Esophagus squamous epithelium (tissue), 5 donors: ENCODE measurements at places on chromosomes 1 and 21.

DNA sequence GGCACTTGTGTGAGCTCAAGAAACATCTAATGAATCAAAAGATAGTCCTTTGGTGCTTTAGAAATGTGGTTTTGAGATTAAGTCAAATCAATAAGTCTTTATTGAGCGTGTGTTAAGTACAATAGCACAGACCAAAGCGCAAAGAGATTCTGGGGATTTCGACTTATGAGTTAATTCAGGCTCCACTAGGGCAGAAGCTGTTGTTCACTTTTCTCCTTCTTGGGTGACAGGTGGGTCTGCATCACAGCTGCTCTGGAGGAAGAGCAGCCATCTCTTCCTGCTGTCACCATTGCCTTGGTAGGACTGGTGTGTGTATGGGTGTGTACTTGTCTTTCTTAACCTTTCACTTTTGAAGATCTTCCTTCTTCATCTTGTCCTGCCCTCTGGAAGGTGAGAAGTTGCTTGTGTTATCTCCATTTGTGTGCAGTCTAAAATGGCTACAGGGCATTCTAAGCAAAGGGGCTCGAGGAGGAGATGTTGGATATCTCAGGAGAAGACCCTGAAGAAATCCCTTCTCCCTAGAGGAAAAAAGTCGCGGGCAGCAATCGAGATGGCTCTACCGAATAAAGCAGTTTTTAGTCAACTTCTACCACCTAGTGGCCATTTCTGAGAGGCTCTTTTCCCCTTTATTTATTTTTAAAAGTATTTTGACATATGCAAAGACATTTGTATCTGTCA is 22.9 kb upstream of the DISC1 start:
- H3K36me3 ChIP-seq, result no peaks in the 10 kb centered on the region
- peak overlapping the region; percentile 14 for H3K27ac ChIP-seq
- DNase-seq, result no peak
- H3K27me3 ChIP-seq, result peaks cover 6% of the 10 kb centered on the region

- no peak overlapping the region for H3K4me3 ChIP-seq
- no peaks in the 10 kb centered on the region for H3K27me3 ChIP-seq
- H3K27ac ChIP-seq, result no peak overlapping the region
- H3K4me1 ChIP-seq, result no peaks in the 10 kb centered on the region
- H3K36me3 ChIP-seq, result no peaks in the 10 kb centered on the region
- DNase-seq, result no peak
Measured at GRCh38 chr1:224525411-224526040, 90.6 kb upstream of the CNIH3 start.

DNA sequence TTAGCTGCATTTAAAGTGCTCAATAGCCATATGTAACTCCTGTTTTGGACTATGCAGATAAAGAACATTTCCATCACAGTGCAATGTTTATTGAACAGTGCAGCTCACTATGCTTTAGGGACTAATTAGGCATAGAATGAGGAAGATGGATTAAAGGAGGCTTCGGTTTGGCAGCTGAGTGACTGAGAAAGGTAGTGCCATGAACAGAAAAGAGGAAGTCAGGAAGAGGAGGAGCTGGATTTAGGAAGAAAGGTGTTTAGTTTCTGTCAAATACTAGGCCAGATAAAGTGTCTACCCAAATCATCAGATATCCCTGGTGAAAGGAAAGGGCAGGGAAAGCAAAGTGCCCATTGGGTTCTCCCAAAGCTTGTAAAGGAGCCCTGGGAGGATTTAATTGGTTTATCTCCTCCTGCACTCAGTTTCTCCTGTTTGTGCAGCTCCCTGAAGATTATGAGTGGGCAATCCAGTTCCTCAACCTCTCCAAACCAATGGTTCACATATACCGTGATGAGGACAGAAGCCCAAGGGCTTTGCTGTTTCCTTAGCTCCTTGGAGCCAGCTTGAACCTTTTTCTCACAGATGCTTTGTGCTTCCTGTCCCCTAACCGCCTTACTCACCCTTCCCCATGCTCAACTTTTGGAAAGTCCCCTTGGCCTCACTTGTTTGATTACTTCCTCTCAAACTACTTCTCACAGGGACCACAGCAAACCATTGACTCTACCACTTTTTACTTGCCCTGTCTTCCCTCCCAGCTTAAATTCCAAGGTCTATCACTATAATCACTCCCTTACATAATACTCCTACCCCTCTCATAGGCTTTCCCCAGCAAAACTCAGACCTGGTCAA is 3.5 kb upstream of the RAP1A start:
- peaks cover 32% of the 10 kb centered on the region for H3K4me1 ChIP-seq
- no peak for DNase-seq
- peak overlapping the region; percentile 8 for H3K27ac ChIP-seq
- no peaks in the 10 kb centered on the region for H3K36me3 ChIP-seq

DNA sequence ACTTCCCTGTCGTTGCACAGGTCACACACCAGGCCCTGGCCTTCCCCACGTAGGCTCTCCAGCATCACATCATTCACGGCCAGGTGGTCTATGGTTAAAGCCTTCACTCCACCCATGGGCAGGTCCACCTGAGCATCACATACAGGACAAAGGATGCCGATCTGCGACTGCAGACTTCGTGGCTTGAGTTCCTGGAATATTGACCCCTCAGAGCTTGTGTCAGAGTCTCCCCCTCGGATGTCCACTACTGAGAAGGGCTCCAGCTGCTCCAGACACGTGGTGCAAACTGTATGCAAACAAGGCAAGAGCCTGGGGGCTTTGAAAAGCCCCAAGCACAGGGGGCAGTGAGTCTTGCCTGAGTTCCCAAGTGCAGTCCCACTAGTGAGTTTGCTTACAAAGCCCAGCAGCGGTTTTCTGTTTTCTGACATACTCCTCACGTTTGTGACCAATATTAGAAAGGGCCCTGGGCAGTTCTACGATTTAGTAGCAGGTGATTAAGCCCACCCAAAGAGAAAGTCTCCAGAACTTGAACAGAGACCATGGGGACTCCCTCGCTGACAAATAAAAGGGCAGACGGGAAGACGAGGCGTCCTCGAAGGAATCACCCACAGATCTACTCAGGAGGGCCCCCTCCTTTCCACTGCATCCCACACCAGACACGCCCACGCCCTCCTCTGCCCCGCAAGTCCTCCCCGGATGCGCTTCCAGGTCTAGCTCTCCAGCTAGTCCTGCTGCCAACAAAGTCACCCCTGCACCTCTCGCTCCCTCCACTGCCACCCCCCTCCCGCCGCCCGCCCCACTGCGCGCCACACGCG is 568 bp downstream of the TRIM45 start:
- H3K36me3 ChIP-seq, result no peaks in the 10 kb centered on the region
- no peaks in the 10 kb centered on the region for H3K27me3 ChIP-seq
- peak overlapping the region; percentile 83 for H3K27ac ChIP-seq
- no peak for DNase-seq

DNA sequence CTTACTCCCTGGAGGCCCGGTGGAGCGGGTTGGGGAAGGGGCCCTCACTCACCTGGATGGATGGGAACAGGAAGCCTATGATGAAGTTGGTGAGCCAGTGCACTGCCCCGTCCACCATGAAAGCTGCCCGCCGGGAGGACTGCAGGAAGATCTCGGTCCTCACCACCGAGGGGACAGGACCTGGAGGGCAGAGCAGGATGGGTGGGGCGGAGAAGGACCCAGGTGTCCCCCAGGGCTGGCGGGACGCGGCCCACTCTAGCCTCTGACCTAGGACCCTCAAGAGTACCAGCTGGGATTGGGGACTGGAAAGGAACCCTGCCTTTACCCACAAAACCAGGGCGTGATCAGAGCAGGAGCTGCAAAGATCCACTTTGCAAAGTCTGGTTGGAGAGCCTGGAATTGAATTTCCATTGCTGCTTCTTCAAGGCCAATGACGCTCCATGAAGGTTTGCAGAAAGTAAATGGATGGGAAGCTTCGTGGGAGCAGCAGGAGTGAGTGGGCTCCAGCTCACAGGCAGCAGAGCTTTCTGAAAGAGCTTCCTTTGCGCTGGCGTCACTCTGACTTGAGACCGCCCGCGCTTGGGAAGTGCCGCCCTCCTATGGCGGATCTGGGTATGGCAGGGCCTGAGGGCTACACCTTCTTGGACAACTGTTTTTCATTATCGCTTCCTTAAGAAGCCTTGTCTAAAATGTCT is 21.4 kb downstream of the SLC2A7 start:
- no peak overlapping the region for H3K27ac ChIP-seq
- H3K27me3 ChIP-seq, result no peaks in the 10 kb centered on the region
- DNase-seq, result peak; percentile 30
- no peaks in the 10 kb centered on the region for H3K4me1 ChIP-seq

GRCh38 chr1:181251713-181252075 is 163.2 kb downstream of the IER5 start:
- no peaks in the 10 kb centered on the region for H3K27me3 ChIP-seq
- peaks cover 7% of the 10 kb centered on the region for H3K4me1 ChIP-seq
- DNase-seq, result no peak

DNA sequence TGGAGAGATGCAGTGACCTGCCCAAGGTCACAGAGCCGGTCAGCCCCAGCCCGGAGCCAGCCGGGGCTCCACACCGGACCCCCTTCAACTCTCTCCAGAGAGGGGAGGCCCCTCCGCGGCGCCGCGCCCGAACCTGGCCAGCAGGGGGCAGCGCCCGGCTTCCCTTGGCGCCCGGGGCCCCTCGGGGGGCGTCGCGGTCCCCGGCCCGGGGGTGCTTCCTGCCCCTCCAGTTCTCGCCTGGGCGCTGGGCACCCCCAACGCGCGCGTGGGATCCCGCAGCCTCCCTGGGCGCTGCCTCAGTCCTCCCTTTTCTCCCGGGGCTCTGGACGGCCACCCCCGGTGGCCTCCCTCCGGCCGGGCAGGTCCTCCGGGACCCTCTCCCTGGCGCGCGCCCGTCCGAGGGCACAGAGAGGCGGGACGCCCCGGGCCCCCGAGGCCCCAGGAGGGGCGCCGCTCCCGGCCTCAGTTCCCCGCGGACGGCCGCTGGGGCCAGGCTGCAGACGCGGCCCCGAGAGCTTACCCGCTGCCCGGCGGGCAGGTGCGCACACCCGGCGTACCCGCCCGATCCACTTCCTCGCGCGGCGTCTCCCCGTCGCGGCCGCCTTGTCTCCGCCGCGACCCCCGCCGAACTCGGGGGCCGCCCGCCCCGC is 406 bp downstream of the HTR1D start:
- H3K36me3 ChIP-seq, result no peaks in the 10 kb centered on the region
- peaks cover 6% of the 10 kb centered on the region for H3K4me1 ChIP-seq
- DNase-seq, result no peak
- H3K27me3 ChIP-seq, result peaks cover 99% of the 10 kb centered on the region
- H3K27ac ChIP-seq, result no peak overlapping the region
- peak overlapping the region; percentile 65 for H3K4me3 ChIP-seq
